Subcutaneous preadipocyte (primary cell): ENCODE measurements at places on chromosomes 4 and X. TPM values are rescaled to one million over a fixed set of nuclear protein-coding genes. Genes with fewer than 3 reads are reported as not detected.

The ING2 gene
- total RNA-seq = 5.5 and 6.5 TPM in 2 replicates

The GRSF1 gene
- 79.4 and 81.5 TPM in 2 replicates for total RNA-seq

The RBM47 gene
- total RNA-seq = 0.98 and 2.2 TPM in 2 replicates

The ITGB1BP2 gene
- 0.98 and 1.8 TPM in 2 replicates for total RNA-seq

The FMR1NB gene
- total RNA-seq = not detected in 2 replicates

The INTS6L gene
- 2.2 and 2.6 TPM in 2 replicates for total RNA-seq

The RPL34 gene
- 537 and 968 TPM in 2 replicates for total RNA-seq
